ENCODE measurements at places on chromosomes 6 and 20. TPM values are rescaled to one million over a fixed set of nuclear protein-coding genes. Genes with fewer than 3 reads are reported as not detected.

- DNase-seq, result no peak
Observed at GRCh38 chr6:52183131-52183713, 3.0 kb upstream of the IL17A start.

CFAP206 gene
- total RNA-seq, result not detected

DNA sequence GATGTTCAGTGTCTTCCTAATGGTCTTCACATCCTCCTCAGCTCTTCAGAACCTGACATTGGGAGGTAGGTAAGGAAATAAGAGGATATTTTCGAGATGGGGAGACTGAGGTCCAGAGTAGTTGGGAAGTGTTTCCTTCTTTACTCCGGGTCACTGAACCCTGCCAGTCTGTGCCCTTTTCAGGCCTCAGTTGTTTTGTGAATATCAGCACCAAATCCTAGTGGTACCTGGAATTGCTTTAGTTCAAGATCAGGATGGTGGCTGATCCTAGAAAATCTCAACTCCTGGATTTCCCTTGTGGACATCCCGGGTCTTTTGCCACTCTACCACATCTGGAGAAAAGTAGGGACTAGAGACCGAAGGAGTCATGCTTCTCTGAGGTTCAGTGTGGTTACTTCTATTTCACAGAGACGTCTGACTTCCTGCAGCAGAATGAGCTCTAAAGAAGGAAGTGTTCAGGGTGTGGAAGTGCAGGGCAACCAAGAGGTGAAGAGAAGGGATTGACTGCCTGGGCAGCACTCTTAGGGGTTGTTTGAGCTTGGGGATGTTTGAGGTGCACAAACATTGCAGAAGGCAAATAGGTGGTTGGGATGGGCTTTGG lies 995 bp downstream of the STK4 start:
- DNase-seq, result peak; percentile 31

DNA sequence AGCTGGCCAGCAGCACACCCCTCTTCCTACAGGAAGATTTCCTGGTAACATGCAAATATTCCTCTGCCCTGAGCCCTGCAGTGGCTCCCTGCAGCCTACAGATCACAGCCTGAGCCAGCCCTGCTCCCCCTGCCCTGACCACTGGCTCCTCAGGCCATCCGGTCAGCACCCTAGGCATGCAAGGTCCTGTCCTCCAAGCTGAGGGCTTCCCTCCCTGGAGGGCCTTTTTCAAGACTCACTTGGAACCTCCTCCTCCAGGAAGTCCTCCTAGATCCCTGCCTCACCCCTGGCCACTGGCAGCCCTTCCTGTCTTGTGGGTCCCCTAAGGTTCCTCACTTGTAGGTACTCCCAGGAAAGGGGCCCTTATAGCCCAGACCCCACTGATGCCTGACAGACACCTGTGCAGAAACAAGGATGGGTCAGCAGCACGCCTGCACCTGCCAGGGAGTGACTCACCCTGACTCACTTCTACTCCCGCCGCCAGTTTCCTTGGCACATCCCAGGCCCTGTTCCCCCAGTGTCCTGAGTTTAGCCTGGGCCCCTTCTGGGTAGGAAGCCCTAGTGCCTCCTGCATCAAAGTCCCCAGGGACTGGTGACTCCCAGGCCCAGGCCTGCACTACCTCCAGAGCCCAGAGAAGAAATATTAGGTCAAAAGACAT lies 3.2 kb downstream of the SLC4A11 start:
- peak; percentile 79 for DNase-seq

MLN gene
- total RNA-seq, result not detected

DNA sequence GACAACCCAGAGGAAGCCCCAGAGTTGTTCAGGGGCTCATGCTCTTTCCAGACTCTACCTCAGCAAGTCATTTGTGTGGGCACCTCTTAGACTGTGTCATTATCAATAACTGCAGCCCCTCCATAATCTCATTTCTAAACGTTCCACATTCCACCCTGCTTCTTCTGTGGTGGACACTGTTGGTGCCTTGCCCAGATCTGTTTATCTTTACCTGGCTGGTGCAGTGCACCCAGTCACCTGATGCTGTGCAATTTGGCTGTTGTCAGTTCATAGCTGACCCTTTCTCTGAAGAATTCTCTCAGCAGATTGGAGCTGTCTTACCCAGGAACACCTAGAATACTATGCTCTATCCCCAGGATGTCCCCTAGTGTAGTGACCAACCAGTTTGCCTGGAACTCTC lies 80.0 kb downstream of the ATRN start:
- DNase-seq, result no peak

ZNF334 gene
- total RNA-seq, result not detected

DNA sequence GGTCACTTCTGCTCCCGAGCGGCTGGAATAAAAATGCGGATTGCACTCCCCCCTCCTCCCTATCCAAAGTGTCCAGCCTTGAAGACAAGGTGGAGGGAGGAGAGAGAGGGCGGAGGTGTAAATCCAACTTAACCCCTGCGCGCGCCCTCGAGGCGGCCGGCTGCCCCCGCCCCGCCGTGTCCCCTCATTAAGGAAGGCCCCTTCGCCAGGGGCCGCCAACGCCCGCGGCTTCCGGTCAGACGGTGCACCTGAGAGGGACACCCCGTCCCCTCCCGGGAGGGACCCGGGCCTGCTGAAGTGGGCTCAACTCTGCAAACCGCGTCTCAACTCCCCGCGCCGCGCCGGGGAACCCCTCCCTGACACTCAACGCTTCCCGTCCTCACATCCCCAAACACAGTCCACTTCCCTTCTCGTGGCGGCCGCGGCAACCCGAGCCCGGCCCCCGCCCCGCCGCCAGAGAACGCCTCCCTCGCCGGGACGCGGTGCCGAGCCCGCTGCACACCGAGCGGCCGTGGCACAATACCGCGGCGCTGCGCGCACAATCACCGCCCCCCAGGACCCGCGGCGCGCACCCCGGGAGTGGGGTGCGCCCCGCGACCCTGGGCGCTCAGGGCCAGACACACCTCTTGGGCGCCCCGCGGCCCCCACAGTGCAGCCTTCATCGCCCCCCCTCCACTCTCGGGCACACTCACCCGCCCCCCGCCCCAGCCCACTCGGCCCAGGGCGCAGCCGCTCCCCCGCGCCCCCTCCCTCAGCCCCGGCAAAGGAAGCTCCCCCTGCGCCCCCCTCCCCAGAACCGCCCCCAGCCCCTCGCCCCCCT lies 102.5 kb downstream of the NOL4L start:
- peak; percentile 34 for DNase-seq

DDX39B gene
- total RNA-seq, result 950 TPM
